H9 (cell line): ENCODE measurements at places on chromosomes 7 and 10.
A peak's percentile ranks its signal among the peaks of the same experiment; 100 is the strongest.

DNA sequence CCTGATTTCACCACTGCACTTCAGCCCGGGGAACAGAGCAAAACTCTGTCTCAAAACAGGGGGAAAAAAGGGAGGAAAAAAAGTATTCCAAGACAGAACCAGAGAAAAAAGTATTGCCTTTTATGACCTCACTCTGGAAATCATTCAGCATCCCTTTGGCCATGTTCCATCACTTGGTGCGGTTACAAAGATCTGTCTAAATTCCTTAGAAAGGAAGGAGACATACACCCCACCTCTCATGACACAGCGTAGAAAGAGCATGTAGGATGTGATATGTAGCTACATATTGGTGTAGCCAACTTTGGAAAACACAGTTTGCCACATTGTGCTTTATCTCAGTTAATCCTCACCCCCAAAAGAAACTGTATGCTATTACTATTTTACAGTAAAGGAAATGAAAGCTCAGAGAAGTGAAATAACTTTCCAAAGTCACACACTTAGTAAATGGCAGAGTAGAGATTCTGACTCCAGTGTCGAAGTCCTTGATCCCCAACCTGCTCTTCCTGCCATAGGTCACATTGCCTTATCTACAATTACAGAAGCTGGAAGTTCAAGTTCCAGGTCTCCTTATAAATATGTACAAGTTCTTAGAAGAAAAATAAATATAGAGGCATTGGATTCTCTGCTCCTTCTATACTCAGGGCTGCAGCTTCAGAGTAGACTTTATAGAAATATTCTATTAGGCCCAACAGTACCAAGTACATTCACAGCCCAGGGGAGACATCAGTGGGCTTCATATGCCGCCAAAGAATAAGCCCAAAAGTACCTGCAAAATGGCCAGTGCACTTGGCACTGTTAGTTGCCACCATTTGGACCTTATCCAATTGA lies 91.6 kb upstream of the KMT2E start:
- no peak for DNase-seq

- DNase-seq = no peak
These were observed 201.2 kb downstream of the LHFPL3 start for GRCh38 chr7:104529567-104529966.

DNA sequence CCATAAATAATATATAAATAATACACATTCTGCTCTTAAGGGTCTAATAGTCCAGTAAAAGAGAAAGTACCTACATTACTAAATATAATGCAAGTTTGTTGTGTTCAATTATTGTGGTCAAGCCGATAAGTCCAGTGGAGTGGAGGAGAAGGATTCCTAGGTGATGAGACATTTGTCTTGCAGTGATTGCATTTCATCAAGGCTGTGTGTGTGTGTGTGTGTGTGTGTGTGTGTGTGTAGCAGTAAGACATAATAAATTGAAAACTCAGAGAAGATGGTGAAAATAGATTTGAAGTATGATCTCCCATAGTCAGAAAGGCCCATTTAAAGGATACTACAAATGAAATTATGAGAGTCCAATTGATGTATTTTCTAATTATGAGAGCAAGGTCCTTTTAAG lies 192.5 kb upstream of the SEMA3C start:
- no peak for DNase-seq

DNA sequence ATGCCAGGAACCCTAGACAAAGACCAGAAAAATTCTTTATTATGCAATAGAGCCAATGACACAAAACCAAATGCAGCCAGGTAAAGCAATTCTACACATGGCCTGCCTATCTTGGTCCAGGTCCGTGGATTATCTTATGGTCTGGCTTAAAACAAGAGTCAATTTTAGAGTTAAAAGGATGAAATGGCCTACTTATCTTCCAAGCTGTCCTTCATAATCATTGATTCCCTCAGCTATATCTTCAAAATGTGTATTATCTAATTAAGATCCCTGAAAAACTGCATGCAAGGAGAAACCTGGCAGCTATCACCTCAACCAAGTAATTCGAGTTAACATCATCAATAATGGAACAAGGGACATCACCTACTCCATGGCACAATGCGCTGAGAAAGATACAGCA lies 479.4 kb upstream of the NRP1 start:
- no peak for DNase-seq

- no peak for DNase-seq
These were observed 181.1 kb upstream of the IMMP2L start for GRCh38 chr7:111743244-111743847.

DNA sequence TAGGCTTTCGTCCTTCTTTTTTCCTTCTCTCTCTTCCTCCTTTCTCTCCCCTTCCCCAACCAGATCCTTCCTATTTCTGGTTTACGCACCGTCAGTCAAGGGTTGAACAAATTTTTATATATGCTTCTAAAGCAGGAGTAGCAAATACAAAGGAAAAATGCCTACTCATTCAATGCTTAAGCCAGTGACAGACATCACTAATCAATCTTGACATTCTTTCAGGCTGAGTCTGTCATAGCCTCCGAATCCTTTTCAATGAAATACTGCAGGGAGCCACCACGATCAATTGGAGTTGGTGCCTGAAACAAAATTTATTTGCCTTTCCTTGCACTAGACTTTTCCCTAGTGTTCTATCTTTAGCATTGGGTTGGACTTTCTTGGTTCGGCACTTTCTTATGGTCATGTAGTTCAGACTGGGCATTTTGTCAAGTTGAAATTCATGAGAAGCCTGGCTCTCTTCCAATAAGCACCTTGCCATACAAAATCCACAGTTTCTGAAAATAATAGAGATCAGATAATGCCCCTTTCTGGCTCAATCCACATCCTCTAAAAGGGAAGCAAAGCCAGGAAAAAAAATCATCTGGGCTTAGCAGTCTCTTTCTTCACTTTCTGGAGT lies 239.5 kb upstream of the PLXNA4 start:
- DNase-seq = no peak

GRCh38 chr7:157690833-157691585 lies 354.2 kb downstream of the DNAJB6 start:
- peak; percentile 93 for DNase-seq

GRCh38 chr7:1975179-1975578 lies 257.6 kb downstream of the MAD1L1 start:
- no peak for DNase-seq

- no peak for DNase-seq
These were observed 37.9 kb downstream of the PRPF18 start for GRCh38 chr10:13624630-13625029.

GRCh38 chr7:54701982-54702381 lies 57.0 kb downstream of the SEC61G start:
- peak; percentile 31 for DNase-seq

DNA sequence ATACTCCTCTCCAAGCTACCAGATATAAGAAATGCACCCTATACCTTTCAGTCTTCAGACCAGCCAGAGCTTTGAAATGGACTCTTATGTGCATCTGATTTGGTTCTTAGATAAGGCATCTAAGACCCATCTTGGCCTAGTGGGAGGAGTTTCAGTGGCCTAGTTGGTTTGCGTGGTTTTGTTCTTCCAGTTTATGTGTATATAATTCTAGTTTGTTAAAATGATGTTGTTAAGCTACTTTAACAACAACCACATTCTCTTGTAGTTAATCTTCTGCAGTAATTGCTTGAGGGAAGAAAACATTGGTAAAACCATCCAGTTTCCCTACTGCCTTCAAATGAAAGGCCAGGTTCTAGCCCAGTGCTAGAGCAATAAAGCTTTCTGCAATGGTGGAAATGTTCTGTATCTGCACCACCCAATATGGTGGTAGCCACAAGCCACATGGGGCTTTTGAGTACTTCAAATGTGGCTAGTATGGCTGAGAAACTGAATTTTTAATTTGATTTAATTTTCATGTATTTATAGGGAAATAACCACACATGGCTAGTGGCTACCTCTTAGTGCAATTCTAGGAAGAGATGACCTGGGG lies 66.3 kb downstream of the KLHDC10 start:
- DNase-seq = no peak

DNA sequence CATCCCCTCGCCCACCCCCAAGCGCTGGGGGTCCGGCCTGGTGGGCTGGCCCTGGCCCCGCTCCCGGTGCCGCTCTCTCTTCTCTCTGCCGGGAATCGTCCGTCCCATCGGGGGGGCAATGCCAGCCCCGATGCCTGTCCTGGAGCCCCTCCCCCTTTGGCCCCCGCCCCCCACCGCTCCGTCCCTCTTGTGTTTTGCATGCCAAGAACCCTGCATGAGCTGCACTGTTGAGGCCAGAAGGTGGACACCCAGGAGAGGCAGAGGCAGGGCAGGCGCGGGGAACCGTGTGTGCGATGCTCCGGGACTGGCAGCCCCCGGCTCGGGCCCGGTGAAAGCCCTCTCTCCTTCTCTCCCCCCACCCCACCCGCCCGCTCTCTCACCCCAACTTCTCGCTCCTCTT lies 22.1 kb upstream of the HSPB1 start:
- DNase-seq = peak; percentile 59

- DNase-seq = no peak
These were observed 436.3 kb upstream of the NPVF start for GRCh38 chr7:25664593-25664992.

DNA sequence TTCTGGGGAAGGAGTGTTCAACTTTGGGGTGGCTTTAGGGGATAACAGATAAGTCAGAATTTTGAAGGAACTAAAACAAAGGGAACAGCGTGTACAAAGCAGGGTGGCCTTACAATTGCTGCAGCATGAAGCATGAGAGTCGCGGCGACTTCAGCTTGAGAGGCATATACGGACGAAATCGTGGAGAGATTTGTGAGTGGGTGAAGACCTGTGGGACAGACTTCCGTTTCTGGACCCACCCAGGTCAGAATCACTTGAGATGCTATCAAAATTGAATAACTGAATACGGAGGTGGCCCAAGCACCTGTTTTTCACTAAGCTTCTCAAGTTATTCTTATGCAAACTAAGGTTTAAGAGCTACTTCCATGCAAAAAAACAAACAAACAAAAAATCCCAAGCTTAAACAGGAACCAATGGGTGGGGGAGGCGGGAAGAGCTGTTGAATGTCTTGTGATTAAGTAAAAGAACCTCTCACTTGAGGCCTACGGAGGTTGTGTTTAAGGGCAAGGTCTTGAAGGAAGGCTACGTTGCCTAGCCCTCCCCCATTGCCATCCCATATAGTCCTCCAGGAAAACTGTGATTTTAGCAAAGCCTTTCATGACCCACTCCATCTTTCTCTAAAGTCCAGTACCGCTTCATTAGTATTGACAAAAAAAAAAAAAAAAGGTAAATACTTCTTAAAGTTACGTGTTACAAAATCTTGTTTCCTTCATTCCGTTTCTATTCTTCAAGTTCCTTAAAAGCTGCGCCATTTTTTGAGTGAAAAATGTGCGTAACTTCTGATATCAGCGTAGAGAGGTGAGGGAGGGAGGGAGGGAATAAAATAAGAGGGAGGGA lies 1.3 kb upstream of the TRIM24 start:
- peak; percentile 91 for DNase-seq

DNA sequence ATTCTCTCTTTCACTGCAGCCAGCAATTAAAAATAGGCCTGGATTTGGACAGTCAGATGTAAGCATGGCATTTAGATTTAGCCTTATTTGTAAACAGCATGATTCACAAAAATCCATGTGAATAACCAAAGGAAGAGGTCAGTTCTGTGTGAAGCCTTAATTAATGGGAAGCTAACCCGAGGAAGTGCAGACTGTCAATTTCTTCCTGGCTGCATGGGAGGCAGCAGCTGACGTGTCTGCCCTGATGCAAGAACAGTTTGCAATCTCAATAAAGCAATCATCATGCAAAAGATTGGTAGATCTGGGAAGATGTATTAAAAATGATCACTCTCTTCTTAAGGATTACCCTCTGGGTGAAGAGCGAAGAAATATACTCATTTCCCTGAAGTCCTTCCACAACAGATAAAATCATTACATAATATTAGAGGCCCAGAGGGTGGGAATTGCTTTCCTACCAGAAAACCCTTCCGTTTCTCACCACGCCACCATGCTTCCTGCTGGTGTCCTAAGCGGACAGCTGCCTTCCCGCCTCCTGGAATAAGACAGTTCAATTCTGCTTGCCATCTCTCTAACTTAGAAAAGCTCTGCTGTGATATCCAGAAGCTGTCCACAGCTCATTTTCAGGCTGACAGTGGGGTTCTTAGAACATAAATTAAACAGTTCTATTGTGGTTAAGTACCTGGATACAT lies 526.7 kb upstream of the NRP1 start:
- no peak for DNase-seq

DNA sequence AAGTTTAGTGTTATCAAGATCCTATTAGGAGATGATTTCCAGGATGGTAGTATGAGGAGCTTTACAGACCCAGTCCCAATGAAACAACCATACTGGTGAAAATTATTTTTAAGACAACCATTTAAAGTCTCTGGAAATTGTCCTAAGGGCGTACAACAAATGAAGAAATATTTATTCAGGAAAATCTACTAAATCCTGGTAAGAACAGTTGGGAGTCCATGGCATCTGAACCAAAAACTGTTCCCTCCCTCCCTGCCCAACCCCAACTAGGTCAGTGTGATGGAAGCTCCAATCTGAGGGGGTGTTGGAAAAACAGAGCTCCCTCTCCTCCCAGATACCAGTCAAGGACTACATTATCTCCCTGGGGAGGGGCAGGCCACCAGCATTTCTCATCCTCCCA lies 74.7 kb upstream of the MKLN1 start:
- no peak for DNase-seq

GRCh38 chr10:31749981-31750840 lies 178.4 kb downstream of the ARHGAP12 start:
- no peak for DNase-seq

DNA sequence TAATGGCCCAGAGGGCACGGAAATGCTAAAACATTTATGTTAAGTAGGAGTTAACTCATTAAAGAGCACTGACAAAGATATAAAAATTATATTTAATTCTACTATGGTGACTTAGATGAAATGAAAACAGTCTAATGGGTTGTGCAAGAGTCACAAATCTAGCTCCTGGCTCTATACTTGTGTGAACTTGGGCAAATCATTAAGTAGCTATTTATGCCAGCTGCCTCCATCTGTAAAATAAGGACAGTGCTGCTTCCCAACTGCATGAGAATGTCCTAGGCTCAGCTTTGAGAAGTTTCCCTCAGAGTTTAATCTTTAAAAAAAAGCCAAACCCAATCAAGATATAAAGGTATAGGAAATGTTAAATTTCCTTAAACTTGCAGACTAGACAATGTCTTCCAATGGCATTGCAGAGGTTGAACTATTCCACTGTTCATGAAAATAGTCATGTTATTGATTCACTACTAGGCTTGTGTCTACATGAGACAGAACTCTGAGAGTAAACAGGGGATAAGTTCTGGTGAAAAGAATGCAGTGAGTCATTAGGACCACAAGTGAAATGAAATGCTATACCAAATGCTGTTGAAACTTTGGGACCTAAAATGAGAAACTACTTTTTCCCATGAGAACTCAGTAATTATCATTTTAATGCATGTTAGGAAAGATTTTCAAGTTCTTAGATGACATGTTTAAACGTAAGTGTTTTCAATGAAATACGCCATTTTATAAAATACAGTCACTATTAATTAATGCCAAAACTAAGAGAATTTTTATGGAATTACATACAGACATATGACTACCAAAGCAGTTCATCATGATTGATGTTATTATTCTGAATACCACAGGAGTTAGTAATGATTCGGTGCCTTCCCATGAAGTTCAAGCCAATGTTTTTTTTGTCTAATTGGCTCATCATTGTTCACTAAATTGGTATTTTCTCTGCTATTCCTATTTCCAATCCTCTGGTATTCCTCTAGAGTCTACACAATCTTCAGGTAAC lies 84.2 kb downstream of the CDK6 start:
- no peak for DNase-seq
